Endothelial cell of umbilical vein (primary cell): ENCODE measurements at places on chromosomes 16 and 17. TPM values are rescaled to one million over a fixed set of nuclear protein-coding genes. Genes with fewer than 3 reads are reported as not detected.

DNA sequence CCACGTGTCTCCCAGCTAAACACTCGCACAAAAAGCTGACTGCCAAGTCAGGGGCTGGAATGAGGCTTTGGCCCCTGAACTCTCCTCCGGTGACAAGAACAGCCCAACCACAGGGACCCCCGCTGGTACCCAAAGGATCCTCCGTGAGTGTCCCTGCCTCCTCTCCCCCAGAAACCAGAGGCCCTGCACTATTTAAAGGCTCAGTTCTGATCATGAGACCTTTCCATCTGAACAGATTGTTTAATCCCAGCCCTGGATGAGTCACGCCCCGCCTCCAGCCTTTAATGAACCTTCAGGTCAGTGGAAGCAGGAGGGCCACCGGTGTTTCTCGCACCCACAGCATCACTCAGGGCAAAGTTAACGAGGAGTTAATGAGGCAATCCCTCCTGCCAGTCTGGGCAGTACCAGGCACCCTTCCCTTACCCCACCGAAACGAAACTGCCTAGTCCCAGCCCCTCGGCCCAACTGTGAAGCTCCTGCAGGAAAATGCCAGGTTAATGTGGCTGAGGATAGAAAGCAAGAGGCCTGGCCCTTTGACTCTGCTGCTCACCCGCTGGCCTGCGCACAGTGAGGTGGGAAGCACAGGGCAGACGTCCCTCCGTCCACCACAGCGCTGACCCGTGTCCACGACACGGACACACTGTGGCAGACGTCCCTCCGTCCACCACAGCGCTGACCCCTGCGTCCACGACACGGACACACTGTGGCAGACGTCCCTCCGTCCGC is 32.4 kb downstream of the TIMM22 start:
- DNase-seq = no peak

GRCh38 chr17:48543854-48544348 is 1.0 kb downstream of the HOXB2 start:
- DNase-seq = no peak

DNA sequence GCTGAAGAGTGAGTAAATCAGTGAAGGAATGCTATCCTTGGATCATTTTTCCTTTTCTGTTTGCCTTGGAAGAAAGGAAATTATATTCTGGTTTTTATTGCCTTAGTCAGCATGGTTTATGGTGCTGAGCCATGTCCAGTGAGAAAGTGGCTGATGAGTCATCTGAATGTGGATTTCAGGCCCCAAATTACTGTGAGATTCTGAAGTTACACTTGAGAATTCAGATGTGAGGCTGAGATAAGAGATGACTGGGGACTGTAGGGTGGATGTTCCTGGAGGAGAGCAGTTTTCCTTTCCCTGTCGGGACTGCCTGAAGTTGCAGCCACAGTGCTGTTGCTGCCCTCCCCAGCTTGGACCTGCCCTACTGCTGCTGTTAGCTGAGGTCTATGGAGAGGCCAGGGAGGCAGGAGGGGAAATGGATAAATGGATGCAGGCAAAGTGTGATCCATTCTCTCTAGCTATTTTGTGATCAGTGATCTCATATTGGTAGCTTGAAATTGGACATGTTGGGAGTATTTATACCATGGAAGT is 4.2 kb upstream of the MAP3K14 start:
- DNase-seq = peak; percentile 89

DNA sequence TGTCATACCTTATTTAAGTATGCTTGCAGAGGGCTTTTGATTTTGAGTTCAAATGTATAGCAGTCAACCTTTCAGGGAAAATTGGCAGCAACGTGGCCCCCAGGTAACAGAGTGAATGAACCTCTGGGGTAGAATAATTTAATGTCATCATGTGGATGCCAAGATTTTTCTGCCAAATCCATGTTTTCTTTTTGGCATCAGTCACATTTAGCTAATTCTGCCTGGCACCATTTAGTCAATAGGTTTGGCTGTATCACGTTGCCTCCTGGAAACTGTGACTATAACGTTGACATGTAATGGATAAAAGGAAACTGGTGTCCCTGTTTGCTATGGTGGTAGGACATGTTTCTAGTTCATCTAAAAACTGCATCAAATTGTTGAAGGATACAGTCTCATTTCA is 115.5 kb downstream of the HS3ST2 start:
- no peak for DNase-seq

DNA sequence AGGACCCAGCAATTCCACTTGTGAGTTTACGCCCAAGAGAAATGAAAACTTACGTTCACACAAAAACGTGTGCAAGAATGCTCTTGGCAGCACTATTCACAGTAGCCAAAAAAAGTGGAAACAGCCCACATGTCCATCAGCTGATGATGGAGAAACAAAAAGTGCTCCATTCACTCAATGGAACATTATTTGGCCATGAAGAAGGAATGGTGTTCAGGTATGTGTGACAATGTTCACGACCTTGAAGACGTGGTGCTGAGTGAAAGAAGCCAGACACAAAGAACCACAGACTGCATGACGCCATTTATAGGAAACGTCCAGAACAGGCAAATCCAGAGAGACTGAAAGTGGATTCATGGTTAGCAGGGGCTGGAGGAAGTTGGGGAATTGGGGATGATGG is 84.9 kb downstream of the ZDHHC7 start:
- no peak for DNase-seq

The SCN4A gene
- total RNA-seq = 0.40 TPM in 1 of 2 replicates, not detected in the other
